ENCODE measurements at places on chromosomes 1 and 21. TPM values are rescaled to one million over a fixed set of nuclear protein-coding genes. Genes with fewer than 3 reads are reported as not detected.

The FAM163A gene
- not detected for total RNA-seq

The TMEM51 gene
- not detected for total RNA-seq

The C1orf115 gene
- total RNA-seq = 0.07 TPM

The ITLN2 gene
- total RNA-seq = not detected

The EDARADD gene
- 1.7 TPM for total RNA-seq

The RIPPLY3 gene
- not detected for total RNA-seq

The LRRC53 gene
- not detected for total RNA-seq

The SYPL2 gene
- total RNA-seq = not detected

The DCDC2B gene
- not detected for total RNA-seq

The ADARB1 gene
- total RNA-seq = 37.1 TPM

The SYT14 gene
- total RNA-seq = not detected

The LRRC8B gene
- total RNA-seq = 31.7 TPM

The CHRNB2 gene
- not detected for total RNA-seq

The TOR1AIP2 gene
- 45.1 TPM for total RNA-seq

The RIMS3 gene
- total RNA-seq = 3.0 TPM

The OR10J1 gene
- total RNA-seq = not detected
